Kidney tubule cell (primary cell): ENCODE measurements at places on chromosomes 11 and 22.
A peak's percentile ranks its signal among the peaks of the same experiment; 100 is the strongest.

DNA sequence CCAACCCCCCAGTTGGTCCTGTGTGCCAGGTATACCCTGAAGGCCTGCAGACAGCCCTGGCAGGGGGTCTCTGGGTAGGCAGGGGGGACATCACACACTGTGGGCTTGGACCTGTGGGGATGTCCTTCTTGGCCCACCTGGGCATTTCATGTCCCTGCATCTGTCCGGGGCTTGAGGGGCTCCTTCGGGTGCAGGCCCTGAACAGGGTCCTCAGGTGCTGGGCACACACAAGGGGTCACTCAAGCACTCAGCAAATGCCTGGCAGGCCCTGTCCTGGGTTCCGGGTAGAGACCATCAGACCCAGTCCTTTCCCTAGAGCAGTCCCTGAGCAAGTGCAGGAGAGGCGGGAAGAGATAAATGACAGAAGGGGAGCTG lies 70.5 kb upstream of the WNT11 start:
- no peak for DNase-seq

DNA sequence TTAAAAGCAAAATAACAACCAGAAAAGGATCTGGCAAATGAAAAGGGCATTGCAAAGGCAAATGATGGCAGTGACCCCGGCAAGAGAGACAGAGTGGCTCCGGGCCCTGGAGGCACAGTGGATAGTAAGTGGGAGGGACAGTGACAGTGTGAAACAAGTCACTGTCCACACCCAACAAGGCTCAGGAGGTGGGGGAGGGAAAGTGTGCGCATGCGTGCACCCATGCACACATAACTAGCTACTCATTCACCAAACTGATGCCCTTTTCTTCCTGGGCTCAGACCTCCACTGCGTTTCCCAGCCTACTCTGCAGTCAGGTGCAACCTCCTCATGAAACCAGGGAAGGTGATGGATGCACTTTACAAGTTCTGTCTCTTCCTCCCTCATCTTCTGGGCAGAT lies 108.4 kb downstream of the SHANK2 start:
- peak; percentile 74 for DNase-seq

DNA sequence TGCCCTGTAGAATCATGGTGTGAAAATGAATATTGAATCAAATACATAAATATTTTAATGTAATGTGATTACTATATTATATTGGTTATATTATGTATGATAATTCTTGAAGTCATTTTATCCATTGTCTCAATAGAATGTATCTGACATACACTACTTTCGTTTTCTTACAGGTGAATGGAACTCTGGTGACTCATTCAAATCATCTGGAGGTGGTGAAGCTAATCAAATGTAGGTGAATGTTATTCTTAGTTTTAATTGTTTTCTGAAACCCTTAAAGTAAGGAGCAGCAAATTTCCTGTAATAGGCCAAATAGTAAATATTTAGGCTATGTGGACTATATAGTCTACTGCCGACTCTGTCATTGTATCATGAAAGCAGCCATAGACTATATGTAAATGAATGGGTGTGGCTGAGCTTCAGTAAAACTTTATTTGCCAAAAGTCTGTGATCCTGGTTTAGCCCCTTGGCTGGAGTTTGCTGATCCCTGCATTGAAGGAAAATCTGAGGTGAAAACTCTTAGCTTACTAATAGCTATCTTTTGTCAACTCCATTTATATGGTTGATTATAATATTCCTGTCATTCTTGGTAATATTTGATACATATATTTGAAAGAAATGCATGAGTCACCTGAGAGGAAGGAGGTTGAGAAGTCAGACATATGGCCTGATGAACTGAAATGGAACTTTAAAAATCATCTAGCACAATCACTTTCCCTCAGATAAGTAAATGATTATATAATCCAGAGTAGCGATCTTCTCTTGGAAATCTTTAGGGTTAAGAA lies 87.2 kb upstream of the GRIK4 start:
- DNase-seq = peak; percentile 47

- peak; percentile 68 for DNase-seq
These were observed 3.5 kb downstream of the ARRB1 start for GRCh38 chr11:75347781-75348566.

GRCh38 chr22:31176923-31177322 lies 16.9 kb downstream of the RNF185 start:
- DNase-seq = peak; percentile 25

DNA sequence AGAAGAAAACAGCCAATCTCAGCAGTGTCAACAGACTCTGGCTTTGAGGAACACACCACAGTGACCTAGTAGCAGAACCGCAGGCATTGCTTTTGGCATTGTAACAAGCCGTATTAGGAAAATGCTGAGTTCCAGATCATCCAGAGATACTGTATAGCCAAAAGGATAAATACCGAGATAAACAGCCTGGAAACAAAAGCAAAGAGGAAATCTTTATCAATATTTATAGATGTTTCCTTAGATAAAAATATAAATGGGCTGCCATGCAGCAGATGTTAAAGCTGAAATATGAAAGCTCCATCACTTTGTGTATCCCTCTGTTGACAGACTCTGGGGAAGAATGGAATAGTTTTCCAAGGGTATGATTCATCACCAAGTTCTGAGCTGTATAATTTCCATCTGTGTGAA lies 98.9 kb upstream of the TP53AIP1 start:
- DNase-seq = no peak

GRCh38 chr11:14124350-14124749 lies 161.8 kb downstream of the SPON1 start:
- DNase-seq = no peak

DNA sequence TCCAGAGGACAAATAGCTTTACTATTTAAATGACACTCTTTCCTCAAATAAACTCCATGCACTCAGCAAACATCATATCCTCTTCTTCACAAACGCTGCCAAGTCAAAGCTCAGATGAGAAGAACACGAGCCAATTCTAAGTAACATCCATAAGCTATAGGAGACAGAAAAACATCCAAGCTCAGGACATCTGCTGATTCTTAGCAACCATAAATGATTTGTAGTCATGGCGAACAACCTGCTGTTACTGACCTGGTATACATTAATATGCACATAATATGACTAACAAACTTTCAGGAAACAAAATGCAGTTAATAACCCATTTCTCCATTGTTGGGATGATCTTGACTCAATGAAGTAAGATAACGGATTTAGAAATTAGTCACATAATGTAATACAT lies 6.7 kb downstream of the GALNT18 start:
- no peak for DNase-seq

DNA sequence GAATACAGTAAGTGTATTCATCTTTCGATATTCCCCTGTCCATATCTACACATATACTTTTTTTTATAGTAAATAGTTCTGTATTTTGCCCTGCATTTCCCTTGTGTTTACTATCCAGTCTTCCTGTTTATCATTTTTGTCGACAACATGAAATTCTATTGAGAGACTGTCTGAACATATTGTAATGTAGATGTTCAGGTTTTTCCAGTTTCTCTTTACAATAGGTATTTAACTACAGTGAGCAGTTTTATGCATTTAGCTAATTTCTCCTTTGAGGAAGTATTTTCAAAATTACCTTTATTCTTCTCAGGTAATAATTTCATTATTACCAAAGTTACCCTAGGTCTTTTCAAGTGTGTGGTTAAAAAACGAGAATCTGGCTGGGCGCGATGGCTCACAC lies 16.7 kb downstream of the PIK3IP1 start:
- DNase-seq = no peak

GRCh38 chr11:119087747-119088241 lies 3.1 kb downstream of the HMBS start:
- peak; percentile 22 for DNase-seq

DNA sequence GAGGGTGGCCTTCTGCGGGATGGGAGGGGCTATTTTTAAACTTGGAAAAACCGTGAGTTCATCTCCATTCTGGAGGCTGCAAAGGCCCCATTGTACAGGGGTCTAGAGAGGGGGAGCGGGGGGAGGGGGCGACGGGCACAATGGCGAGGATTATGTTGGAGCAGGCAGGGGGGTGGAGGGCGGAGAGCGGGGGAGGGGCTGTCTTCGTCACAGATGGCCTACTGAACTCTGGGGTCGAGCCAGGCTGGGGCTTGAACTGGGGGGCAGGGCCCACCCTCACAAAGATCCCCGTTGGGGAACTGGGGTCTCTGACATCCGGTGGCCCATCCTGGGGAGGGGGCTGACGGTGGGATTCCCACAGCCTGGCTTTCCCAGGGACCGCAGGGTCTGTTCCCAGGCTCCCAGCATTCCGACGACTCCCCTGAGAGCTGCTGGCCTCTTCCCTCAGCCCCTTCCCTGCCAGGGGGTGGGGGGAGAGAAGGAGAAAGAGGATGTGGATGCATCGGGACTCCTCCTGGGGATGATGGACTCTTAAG lies 3.4 kb upstream of the MCAM start:
- DNase-seq = no peak

DNA sequence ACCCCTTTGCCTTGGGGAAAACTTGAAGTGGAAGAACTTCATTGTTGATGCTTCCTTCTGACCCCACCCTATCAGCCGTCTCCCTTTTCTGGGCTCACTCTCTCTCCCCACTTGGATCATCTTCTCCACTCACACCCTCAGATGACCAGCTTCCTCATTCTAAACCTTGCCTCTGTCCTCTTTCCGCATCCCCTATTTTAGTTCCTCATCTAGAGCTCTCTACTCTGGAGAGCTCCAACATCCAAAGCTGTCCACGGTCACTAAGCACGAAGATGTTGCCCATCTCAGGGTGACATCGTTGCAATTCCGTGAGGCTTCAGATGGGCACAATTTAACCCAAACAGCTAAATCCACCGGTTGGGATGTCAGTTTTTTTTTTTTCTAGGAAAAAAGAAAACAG lies 31.6 kb upstream of the ME3 start:
- DNase-seq = no peak

DNA sequence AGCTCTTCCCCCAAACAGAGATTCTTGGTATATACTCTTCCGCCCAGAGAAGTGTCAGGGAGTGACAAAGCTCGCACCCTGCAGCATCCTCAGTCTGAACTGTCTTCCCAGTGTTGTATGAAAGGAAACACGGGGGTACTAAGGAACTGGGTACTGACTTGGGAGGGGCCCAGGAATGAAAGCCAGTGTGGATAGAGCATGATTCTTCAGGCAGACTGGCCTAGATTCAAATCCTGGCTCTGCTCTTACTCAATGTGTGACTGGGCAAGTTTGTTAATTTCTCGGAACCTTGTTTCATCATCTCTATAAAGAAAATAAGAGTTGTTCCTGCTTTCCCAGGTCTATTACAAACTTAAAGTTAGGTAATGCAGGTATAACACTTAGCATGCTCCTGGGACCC lies 266.0 kb upstream of the NARS2 start:
- no peak for DNase-seq
